ENCODE measurements at places on chromosomes 7 and 10.
A peak's percentile ranks its signal among the peaks of the same experiment; 100 is the strongest.

- DNase-seq, result no peak
Observed at GRCh38 chr10:57457972-57458512, 809.7 kb downstream of the IPMK start.

DNA sequence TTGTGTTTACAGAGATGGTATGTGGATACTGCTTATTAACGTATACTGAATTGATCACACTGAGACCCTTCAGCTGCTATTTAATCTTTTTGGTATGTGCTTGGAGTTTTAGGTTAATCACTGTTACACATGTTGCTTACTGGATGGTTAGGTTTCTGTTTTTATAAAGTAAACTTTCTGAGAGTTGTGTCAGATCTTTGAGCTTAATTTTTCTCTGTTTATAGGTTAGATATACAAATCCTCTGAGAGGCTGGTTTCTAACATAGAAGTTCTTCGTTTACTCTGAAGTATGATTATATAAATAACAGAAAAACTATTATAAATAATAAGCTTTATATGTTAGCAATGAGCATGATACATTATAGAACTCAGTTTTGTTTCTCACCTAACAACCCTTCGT is 123.1 kb downstream of the NSUN6 start:
- no peak for DNase-seq

DNA sequence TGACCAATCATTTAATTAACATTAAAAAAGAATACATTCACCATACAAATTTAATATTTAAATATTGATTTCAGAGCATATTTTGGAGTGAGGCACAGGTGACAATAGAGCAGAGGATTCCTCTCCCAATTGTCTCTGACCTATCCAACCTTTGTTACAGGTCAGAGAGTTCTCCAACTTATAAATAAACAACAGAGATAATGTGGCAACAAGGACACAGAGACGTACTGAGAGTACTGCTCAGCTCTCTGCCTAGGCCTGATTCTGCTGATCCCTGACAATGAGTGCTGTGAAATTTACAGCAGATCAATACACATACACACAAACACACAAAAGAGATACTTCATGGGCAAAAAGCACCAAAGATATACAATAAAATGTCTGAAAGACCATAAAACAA is 18.3 kb upstream of the AGAP5 start:
- no peak for DNase-seq

- no peak for DNase-seq
Observed at GRCh38 chr7:454356-455109, 65.1 kb downstream of the PDGFA start.

- no peak for DNase-seq
Observed at GRCh38 chr10:94292434-94293090, 70.2 kb downstream of the NOC3L start.

- DNase-seq, result no peak
Observed at GRCh38 chr7:134422638-134423037, 36.3 kb downstream of the AKR1B1 start.

- DNase-seq, result no peak
Observed at GRCh38 chr7:73885975-73886798, 25.2 kb downstream of the TMEM270 start.

DNA sequence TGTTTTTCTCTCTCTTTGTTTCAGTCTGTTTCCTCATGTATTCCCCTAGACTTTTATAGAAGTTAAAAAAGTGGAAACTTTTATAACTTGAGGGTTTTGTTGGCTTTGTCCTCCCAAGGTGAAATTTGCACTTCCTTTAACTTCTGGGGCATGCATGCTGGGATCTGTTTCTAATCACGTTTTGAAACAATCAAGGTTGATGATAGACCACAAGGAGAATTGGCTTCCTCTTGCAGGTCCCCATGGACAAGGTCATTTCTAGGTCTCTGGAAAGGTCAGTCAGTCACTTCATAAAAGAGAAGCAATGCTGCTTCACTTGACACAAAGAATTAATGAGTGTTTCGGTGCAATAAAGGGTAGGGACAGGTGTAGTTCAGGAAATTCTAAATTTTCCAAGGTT is 811.8 kb upstream of the CELF2 start:
- no peak for DNase-seq

DNA sequence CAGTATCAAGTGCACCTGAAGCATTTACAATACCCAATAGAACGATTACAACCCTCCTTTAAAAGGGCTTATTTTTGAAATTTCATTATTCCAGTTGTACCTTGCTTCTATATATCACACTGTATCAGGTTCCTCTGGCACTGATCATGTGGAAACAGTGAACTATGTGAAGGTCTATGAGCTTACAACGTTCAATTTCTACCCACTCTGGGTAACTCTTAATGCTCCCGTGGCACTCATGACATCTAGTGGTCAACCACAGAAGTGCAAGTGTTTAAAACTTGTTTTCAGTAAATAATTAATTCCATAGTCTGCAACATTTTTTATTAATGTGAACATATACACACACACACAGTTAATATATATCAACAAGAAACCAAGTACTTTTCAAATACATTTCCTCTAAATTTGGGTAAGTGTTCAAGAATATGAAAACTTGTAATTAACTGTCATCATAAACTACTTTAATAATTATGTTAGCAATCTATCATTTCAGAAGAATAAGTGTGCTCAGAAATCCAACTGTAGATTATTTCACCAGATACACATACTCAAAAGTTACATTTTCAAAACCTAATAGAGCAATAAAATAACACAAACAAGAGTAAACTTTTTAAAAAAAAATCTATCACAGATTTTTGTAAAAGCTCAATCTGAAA is 61.0 kb downstream of the MPP7 start:
- DNase-seq, result peak; percentile 2

- no peak for DNase-seq
Observed at GRCh38 chr7:69765879-69766278, 167.6 kb downstream of the AUTS2 start.

DNA sequence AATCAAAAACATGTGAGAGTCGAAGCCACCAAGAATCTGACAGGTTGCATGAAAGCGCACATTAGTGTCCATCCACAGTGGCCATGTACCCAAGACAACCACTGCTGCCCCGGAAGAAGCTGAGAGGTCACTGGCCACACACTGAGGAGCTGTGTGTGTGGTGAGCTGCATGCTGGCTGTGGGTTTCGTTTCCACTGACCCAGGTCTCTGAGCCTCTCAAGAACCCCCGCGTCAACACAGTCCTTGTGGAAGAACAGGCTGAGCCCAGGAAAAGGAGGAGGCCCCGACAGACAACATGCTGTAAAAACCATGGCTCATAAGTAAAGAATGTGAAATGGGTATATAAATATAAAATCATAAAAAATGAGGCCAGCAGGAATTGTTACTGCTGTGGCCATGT is 8.2 kb downstream of the VIPR2 start:
- no peak for DNase-seq

DNA sequence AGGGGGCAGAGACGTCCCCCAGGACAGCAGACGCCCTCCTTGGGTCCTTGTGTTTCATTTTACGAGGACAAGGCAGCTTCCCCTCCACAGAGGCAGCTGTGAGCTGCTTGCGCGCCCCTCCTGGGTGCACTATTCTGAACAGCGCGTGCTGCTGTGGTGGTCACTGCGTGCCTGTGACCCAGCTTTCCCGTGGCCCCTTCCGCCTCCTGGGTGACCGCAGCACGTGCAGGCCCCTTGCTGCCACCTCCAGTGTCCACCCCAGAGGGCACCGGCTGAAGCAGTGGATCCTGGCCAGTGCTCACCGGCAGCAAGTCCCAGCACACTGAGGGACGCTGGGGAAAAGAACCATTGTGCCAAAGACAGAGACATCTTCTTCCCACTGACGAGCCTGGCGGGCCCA is 81.4 kb downstream of the TCERG1L start:
- no peak for DNase-seq

- DNase-seq, result no peak
Observed at GRCh38 chr7:80640846-80641245, 2.4 kb downstream of the CD36 start.

DNA sequence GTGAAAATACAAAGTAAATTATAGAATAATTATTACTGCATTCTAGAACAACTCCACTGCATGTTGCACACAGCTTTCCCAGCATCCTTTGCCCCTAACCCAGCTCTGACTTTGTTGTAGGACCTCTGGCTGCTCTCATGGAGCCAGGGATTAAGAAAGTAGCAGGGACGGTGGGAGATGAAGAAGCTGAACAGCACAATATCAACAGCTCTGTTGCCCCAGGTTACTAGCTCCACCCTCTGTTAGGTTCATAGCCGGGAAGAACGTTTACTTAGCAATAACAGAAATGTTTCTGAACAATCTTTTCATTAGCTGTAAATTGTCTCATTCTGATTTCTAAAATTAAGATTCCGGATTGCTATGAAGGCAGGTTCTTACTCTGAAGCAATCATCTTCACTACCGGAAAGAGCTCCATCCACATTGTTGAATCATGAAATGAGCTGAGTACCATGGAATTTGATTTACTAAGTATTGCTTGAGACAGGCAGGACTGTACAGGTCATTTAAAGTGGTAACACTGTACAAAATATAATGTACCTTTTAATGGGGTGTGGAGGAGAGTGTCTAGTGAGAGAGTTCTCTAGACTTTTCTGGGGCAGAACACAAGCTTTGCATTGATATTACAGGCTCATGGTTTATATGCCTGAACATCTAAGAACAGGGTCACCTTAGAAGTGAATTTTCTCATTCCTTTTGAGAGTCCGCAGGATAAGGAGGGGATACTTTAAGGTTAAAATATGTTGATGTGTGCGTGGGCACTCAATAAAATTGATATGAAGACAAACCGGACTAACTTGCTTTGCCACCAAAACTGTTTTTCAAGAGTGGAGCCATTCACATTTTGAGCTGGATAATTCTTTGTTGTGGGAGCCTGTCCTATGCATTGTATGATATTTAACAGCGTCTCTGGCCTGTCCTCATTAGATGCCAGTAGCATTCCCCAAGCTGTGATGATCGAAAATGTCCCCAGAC is 20.8 kb upstream of the RAB18 start:
- no peak for DNase-seq

- DNase-seq, result no peak
Observed at GRCh38 chr7:51045319-51046102, 262.8 kb upstream of the GRB10 start.

GRCh38 chr7:147298611-147299043 is 1182.0 kb downstream of the CNTNAP2 start:
- no peak for DNase-seq

DNA sequence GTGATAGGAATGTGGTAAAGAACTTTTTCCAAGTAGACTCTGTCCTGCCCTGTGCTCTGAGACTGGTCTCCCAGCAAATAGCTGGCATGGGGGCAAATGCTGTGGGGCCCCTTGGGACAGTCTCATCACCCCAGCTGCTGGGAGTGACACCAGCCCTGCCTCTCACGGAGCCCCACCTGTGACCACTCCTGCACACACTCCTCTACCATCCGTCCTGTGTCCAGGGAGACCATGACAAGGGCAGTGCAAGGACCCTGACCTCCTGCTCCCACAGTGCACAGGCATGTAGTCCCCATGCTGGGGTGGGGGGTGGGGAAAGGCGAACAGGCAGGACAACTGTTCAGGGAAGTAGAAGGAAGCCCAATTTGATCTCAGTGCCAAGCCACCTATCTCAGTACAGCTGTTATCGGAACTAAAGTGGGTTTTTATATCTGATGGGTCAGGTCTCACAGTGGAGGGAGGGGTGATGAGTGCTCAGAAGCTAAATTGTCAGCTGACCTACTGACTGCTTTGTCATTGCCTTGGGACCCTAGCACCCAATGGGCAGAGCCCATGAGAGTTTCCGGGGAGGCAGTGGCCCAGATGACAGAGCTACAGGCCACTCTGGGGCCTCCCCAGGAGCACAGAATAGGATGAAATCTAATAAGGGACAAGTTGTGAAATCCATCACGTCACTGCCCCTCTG is 24.5 kb downstream of the VSTM4 start:
- no peak for DNase-seq

GRCh38 chr7:41972270-41972669 is 264.7 kb downstream of the GLI3 start:
- DNase-seq, result no peak

GRCh38 chr10:33201056-33201780 is 133.2 kb downstream of the NRP1 start:
- DNase-seq, result no peak

DNA sequence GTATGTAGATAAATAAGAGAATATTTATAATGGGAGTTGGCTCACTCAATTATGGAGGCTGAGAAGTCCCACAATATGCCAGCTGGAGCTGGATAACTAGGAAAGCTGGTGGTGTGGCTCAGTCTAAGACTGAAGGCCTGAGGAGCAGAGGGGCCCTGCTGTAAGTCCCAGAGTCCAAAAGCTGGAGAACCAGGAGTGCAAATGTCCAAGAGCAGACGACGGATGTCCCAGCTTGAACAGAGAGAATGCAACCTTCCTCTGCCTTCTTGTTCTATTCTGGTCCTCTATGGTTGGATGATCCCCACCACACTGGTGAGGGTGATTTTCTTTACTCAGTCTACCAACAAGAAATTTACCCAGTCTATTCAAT is 13.2 kb downstream of the IL2RA start:
- DNase-seq, result no peak

DNA sequence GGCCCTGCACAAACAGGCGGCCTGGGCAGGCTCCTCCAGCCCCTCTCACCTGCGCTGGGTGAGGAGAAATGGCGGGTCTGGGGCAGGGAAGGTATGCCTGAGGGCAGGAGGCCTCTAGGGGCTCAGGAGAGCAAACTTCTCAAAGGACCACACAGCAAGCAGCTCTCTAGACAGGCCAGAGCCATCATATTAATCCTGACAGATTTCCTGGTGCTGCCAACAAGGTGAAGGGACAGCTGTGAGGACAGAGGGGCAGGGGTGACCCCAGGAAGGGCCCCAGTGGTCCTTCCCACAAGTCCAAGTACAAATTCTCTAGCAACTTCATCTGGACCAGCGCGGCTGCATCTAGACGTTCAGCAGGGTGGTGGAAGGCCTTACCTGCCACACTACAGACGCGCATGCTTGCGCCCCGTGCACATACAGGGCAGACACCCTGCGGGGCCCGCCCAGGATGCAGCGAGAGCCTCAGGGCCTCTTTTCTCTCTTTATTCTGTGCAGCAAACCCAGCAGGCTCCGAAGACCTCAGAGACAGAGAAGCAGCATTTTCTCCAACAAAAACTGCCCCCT is 62.1 kb downstream of the ZRANB1 start:
- no peak for DNase-seq

- DNase-seq, result no peak
Observed at GRCh38 chr10:74485283-74485682, 334.3 kb downstream of the ADK start.

DNA sequence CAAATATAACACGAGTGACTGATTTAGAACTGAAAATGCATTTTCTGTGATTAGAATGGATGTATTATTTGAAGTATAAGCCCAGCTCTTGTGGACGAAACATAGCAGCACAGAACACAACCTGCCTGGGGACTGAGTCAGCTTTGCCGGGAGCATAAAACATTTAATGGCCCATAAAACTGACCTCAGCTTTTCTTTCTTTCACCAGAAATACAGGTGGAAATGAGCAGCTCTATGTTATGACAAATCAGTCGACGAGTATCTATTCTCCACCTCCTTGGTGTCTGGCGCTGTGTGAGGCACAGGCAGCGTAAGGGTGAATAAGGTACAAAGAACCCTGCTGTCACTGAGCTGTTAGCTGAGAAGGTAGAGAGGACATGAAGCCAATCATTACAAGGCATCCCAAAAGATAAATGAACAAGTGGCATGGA is 471.6 kb upstream of the AKR1E2 start:
- no peak for DNase-seq

Data from NCI-H526 (cell line).